HL-60 (cell line): ENCODE measurements at places on chromosomes 5 and 9.

DNA sequence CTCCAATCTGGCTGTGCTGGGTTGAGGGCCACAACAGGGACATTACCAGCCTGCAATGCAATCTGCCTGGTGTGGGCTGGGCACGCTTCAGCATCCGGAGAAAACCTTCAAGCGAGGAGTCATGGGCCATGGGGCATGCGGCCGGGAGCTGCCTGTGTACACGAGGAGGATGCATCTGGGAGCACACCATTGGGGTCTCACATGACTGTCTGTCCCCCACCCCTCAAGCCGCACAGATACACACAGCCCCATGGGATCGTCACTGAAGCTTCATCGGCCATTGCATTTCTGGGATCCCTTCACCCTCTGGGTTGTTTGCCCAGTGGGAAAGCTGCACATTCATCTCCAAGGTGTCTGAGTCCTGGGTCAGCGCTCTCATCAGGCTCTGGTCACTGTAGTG, 9.9 kb downstream of the LCN1 start:
- no peak for DNase-seq

- no peak for DNase-seq
These were observed 12.7 kb downstream of the LRRC14B start for GRCh38 chr5:204001-204400.

- no peak for DNase-seq
These were observed 354.7 kb downstream of the NDUFS4 start for GRCh38 chr5:53915120-53915519.

GRCh38 chr9:100216178-100216787, 117.2 kb downstream of the INVS start:
- DNase-seq, result peak; percentile 62

DNA sequence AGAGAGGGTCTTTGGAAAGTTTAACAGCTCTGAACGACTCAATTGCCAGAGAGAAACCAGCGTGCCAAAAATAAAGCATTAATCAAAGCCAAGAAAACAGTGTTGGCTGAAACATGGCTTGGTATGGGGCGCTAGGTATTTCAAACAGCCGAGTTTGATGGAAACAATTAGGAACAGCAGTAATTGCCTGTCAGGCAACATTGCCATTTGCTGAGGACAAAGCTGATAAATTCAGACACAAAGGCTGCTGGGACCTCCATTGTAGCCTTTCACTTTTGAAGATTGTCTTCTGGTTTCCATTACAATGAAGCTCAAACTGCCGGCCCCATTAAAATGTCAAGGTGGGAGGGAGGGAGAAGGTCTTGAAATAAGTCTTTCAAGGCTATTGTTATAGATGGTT, 125.4 kb upstream of the SPDL1 start:
- no peak for DNase-seq

- DNase-seq, result no peak
These were observed 97.9 kb downstream of the YIPF5 start for GRCh38 chr5:144072518-144072927.
